ENCODE measurements at places on chromosomes 16 and 17.

GRCh38 chr16:88514526-88515232 is 55.5 kb upstream of the ZC3H18 start:
- DNase-seq, result no peak

DNA sequence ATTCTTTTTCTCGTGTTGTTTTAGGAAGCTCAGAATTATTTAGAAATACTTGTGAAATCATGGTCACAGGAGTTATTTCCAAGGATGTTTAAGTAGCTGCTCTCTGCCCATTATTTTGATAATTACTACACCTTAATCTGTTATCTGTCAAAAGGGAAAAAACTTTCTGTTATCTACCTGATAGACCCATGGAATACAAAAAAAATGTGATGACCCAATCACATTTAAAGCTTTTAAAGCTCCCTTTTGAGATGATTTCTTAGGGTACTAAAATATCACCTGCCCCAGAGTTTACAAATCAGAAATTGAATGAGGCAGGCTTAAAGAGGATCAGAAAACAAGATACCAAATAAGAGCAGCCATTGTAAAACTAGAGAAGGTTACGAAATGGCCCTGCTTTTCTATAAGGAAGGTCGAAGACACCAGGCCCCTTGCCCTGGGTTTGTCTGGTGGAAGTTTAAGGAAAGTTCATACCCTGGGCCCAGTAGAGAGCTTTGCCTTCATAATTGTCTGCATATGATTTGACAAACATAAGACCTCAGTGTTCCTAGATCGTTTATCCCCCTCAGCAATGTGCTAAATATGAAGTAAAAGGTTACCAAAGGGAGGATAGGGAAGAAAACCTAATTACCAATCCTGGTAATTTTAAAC is 149.9 kb upstream of the TBX2 start:
- no peak for DNase-seq

DNA sequence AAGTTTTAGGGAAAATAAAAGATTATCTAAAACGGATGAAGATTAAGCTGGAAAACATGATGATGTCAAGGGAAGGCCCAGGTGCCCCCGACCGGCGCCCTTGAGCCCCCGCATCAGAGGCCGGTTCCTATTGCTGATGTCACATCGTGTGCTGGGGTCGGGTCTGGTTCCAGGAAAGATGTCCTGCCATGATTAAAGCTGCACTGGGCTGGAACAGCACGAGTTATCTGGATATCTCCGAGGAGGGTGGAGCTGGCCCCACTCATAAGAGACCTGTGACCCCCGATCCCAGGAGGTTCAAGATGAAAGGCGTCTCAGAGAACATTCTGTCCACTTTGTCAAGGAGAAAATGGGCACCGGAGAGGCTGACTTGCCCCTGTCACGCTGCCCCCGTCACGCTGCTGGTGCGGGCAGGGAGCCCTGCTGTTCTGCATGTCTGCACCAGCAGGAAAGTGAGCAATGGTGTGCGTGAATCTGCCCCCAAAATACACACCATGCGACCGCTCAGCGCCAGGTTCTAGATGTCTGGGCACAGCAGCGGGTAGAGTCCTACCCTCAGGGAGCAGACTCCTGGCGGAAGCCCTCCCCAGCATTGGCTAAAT is 53.0 kb downstream of the ENGASE start:
- no peak for DNase-seq

DNA sequence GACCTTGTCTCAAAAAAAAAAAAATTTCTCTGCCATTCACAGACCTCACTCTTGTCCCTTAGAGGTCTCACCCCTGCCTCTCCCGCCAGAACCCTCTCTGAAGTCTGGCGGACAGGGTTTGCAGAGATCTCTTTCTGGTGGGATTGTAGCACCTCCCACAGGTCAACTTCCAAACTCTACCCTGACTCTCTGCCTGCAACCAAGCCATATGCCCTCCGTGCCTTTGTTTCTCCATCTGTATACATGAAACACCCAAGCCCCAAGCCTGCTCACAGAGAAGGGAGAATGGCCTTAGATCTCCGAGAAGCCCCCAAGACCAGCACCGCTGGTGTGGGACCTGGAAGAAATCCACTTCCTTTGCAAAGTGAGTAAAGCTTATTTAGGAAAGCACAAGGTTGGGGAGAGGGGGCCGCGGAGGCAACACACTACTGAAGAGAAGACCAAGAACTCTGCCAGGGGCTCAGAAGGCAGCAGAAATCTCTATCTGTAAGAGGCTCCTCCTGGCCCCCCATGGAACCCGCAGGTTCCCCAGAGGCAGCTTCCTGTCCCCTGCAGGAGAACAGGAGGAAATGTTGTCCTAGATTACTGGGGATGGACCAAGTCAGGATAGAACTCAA is 219.9 kb downstream of the C16orf78 start:
- DNase-seq, result no peak

GRCh38 chr17:81298325-81298990 is 3.4 kb upstream of the SLC38A10 start:
- DNase-seq, result no peak

- no peak for DNase-seq
Observed at GRCh38 chr16:60558936-60559335, 1477.3 kb downstream of the CDH8 start.

GRCh38 chr17:15501282-15501681 is 33.9 kb upstream of the CDRT4 start:
- no peak for DNase-seq

DNA sequence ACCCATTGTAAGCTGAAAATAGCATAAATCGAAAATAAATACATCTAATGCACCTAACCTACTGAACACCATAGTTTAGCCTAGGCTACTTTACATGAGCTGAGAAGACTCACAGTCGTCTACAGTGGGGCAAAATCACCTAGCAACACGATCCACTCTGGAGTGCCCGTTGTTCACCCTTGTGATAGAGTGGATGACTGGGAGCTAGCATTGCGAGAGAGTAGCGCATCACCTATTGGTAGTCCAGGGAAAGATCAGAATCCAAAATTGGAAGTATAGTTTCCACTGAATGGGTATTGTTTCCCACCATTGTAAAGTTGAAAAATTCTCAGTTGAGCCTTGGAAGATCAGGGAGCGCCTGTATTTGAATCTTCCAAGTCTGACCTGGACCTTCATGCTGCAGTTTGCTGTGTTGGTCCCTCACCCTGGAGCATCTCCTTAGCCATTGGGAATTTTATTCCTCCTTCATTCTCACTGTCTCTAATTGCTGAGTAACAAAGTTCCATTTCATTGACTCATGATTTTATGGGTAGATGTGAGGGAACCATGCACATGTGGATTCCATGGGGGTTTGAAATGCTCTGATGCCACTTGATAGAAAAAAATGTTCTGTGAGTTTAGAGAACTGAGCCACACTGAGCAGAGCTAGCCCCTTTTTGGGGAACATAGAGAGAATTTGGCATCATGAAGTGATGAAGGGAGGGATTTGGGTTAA is 19.6 kb downstream of the AKAP1 start:
- no peak for DNase-seq
